ENCODE measurements at places on chromosomes 5 and 9.

DNA sequence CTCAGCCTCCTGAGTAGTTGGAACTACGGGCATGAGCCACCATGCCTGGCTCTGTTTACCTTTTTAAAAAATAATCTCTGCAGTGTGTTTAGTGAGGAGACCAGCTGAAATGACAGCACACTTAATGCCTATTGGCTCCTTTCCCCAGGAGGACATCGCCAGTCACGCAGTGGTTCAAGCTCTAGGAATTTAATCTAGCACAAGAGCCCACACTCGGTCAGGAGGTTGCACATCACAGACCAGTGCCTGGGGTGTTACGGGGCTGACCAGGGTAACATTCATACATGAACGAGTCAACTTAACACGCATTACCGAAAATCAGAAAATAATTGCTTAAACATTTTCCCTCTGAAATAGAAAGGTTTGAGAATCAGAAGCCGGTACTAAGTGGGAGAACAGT, 217.0 kb downstream of the GOLPH3 start:
- no peak for DNase-seq

DNA sequence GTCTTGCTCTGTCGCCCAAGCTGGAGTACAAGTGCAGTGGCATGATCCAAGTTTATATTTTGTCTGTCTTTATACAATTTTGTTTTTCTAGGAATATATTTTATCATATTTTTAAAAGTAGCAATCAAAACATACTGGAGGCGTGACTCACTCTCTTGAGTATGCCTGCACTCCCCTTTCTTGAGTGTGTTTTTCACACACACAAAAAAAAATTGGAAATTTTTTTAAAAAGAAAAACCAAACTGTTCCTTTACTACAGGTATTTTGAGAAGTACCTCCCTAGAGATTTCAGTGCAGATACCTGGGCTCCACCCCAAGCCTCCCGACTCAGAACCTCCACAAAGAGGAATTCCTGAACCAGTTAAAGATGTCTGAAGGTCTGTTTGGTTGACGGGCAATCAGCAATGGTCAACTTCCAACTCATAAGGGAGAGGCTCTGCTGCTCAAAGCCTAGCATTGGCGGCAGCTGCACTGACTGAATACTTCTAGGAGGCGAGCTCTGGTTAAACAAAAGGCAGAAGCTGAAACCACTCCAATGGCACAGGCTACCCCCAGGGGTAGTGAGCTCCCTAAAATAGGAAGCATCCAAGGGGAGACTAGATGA, 27.4 kb downstream of the PDE6A start:
- no peak for DNase-seq

DNA sequence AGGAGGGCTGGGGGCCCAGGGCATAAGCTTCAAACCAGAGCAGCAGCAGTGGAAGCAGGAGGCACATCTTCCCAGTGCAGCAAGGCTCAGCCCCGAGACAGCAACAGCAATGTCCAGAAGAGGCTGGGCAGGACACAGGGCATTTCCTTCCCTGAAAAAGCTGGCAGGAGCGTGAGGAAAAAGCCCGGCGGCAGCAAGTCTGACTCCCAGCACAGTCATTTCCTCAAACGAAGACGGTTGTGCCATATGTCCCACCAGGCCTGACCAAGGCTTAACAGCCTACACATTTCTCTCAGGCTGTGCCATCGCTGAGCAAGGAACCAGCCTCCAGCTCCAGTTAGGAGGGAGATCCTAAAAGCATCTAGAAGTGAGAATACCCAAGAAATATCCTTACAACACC, 74.5 kb downstream of the APTX start:
- DNase-seq, result no peak

DNA sequence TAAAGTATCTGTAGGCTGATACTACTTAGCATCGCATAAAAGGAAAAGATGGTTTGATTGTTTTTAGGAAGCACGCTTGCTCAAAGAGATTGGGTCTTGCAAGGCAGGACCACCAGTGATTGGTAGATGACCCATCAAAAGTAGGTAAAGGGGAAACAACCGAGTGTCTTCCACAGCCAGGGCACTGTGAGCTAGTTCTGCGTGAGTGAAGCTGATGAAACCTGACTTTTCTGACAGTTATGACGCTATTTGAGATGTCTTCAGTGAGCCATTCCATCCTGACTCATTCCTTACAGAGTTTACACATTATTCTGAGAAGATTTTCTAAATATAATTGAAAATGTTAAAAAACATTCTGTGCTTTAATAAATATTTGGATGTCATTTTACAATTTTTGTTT, 49.7 kb downstream of the BASP1 start:
- DNase-seq, result no peak

GRCh38 chr9:135705376-135705775, 3.4 kb downstream of the KCNT1 start:
- no peak for DNase-seq

All from thymus (tissue), 14 donors.